ENCODE measurements at places on chromosomes 4 and X. TPM values are rescaled to one million over a fixed set of nuclear protein-coding genes. Genes with fewer than 3 reads are reported as not detected.

NDST4 gene
- 0.41 TPM for polyA plus RNA-seq

NLGN4X gene
- 3.6 TPM for polyA plus RNA-seq

DNA sequence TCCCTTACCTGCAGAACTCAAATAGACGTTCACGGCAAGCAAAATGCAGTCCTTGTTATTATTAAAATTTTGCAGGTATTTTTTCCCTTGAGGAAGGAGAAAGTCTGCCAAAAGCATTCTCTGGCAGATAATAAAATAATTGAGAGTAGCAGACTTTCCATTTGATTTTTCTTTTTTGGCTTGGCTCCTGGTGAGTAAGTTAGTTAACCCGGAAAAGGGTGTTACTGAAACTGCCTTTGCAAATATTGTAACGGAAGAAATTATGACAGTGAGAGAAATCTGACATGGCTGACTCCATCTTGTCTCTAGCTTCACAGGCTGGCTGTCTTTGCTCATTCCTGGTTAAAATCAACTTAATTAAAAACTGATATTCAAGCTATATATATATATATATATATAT, 100.5 kb downstream of the GPR143 start:
- DNase-seq, result no peak

- DNase-seq, result no peak
Observed at GRCh38 chr4:100041646-100042045, 91.6 kb upstream of the H2AZ1 start.

DNA sequence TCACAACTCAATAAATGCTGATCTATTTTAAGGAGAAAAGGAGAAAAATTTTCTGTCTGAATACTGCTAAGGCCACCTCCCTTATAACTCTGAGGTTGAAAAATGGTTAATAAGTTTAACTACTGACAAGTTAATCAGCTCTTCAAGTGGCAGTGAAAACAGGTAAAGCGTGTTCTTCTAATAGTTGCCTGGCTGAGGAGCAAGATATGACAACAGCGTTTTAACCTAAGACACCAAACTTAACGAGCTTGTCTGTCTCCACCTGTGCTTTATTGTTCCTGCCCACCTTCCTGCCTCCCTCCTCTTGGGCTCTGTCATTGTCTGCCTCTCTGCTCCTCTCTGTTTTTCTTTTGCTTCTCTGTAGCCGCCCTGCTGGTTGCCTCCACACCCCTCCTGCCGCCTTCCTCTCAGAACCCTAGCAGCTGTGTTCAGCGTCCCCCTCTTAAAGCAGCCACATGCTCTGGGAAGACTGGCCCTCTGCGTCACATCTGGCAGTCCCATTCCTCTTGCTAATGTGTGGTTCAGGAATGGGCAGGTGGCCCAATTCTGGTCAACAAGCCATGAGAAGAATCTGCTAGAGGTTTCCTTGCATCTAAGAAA, 4.3 kb upstream of the TSPAN5 start:
- DNase-seq, result no peak

DNA sequence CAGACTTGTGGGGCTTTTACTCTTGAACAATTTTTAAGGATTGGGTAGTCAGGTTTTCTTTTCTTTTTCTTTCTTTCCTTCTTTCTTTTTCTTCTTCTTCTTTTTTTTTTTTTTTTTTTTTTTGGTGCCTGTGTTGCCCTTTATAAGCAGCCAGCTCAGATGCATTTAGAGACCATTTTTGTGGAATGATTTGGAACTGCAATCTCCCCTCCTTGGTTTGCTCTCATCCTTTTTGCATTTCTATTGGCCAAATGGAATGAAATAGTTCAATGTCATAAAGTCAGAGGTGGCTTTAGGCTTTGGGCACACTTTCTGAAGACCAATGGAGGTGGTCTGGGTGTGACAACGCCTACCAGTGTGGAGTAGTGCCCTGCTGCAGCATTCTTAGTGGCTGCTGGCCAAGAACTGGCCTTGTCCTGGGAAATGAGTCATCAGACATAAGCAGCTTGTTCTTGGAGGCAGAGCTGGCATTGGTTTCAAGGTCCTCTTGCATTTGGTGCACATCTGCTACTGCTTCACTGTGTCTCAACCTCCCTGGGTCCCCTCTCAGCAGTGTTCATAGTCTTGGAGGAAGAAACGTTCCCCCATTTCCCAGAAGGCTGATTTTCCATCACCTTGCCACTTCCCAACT, 84.5 kb downstream of the CT47B1 start:
- DNase-seq, result peak; percentile 83

MID1IP1 gene
- polyA plus RNA-seq, result 53.4 TPM

GRCh38 chr4:165597581-165598480, 219.0 kb downstream of the CPE start:
- no peak for DNase-seq

DNA sequence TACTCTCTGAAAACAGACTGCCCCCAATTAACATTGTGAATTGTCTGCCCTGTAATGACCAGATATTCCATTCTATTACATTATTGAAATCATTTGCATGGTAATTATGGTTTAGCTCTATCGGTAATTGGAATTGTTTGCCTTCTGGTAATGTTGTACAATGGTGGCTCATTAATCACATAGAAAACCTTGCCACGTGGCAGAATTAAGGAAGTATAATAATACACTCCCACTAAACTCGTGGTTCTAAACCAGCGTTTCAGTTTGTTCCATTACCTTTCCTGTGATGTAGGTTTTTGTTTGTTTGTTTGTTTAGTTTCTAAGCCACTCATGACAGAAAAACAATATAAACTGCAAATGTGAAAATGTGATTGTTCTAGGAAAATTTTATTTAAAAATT, 45.1 kb upstream of the TAPT1 start:
- DNase-seq, result no peak

BRS3 gene
- 0.49 TPM for polyA plus RNA-seq

CENPE gene
- 0.96 TPM for polyA plus RNA-seq

- DNase-seq, result no peak
Observed at GRCh38 chr4:88940506-88940905, 116.5 kb downstream of the FAM13A start.

CT45A10 gene
- 10.0 TPM for polyA plus RNA-seq

- no peak for DNase-seq
Observed at GRCh38 chr4:185587427-185588161, 52.3 kb upstream of the PDLIM3 start.

UGT2B15 gene
- 1.3 TPM for polyA plus RNA-seq

- no peak for DNase-seq
Observed at GRCh38 chr4:92551616-92552015, 247.8 kb downstream of the GRID2 start.

SLC30A9 gene
- polyA plus RNA-seq, result 29.7 TPM

GRCh38 chr4:86757468-86757867, 91.7 kb downstream of the SLC10A6 start:
- peak; percentile 36 for DNase-seq

CT45A5 gene
- polyA plus RNA-seq, result 6.7 TPM

MBTPS2 gene
- polyA plus RNA-seq, result 8.5 TPM

GRCh38 chr4:78754872-78755271, 21.3 kb upstream of the BMP2K start:
- DNase-seq, result no peak

- DNase-seq, result no peak
Observed at GRCh38 chrX:77118686-77119085, 328.5 kb upstream of the FGF16 start.

CACNA1F gene
- 0.24 TPM for polyA plus RNA-seq

PPP1R2C gene
- polyA plus RNA-seq, result 54.8 TPM

MAOA gene
- polyA plus RNA-seq, result 11.8 TPM

DNA sequence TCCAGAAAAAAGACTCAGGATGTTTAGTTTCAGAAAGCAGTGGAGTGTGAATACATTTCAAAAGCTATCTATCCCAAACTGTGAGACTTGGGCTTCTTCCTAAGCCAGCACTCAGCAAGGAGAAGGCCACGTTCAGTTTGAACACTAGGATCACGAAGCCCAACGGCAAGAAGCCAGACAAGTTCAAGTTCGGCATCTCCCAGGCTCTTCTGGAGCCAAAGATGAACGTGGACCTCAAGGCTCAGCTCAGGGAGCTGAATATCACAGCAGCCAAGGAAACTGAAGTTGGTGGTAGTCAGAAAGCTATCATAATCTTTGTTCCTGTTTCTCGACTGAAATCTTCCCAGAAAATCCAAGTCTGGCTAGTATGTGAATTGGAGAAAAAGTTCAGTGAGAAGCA, 7.6 kb downstream of the PLAC1 start:
- peak; percentile 46 for DNase-seq

DNA sequence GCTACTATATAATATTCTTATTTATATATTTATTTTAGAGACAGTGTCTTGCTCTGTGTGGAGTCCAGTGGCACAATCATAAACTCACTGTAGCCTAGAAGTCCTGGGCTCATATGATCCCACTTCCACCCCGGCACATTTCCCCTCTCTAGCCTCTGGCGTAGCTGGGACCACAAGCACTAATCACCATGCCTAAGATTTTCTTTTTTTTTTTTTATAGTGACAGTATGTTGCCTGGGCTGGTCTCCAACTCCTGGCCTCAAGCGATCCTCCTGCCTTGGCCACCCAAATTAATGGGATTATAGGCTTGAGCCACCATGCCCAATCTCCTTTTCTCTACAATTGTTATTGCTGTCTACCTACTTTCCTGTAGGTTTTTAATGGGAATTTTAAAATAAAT, 74.1 kb upstream of the BMP3 start:
- DNase-seq, result no peak

- no peak for DNase-seq
Observed at GRCh38 chr4:162170509-162170908, 6.7 kb upstream of the FSTL5 start.

- DNase-seq, result no peak
Observed at GRCh38 chr4:25962393-25962792, 48.4 kb downstream of the SMIM20 start.

GRCh38 chrX:29872831-29873230, 342.5 kb upstream of the MAGEB2 start:
- no peak for DNase-seq

AMELX gene
- polyA plus RNA-seq, result not detected

FAT4 gene
- polyA plus RNA-seq, result 2.8 TPM

- DNase-seq, result no peak
Observed at GRCh38 chr4:5118994-5119835, 67.9 kb downstream of the STK32B start.

- DNase-seq, result no peak
Observed at GRCh38 chr4:151029537-151029936, 14.5 kb upstream of the LRBA start.

Data from testis (tissue), 5 donors.